ENCODE measurements at places on chromosomes 11 and 22.

DNA sequence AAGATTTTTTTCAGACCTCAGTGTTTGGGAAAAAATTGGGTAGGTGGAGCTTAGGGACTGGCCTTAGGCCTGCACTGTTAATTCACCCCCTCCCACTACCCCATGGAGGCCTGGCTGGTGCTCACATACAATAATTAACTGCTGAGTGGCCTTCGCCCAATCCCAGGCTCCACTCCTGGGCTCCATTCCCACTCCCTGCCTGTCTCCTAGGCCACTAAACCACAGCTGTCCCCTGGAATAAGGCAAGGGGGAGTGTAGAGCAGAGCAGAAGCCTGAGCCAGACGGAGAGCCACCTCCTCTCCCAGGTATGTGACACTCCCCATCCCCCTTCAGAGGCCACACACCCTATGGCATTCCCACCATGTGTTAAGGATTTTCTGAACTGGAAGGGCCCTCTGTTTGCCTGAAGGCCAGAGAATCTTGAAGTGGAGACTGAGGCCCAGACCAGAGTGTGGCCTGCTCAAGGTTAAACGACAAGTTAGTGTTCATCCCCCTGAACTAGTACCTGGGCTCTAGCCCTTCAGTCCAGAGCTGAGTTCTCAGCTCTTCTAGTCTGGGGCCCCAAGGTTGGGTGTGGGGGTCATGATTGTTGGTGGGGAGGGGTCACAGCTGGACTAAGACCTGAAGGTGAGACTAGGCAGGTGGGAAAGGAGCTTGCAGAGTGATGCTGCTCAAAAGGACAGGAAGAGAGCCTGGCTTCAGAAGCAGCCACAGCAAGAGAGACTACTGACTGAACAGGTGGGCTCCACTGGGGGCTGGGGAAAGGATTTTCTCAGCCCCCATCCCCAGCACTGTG lies 2.3 kb upstream of the FOLR1 start:
- H3K36me3 ChIP-seq: no peaks in the 10 kb centered on the region
- H3K4me3 ChIP-seq: no peak overlapping the region
- no peak for DNase-seq
- no peaks in the 10 kb centered on the region for H3K27me3 ChIP-seq

- H3K27ac ChIP-seq: no peak overlapping the region
- no peaks in the 10 kb centered on the region for H3K27me3 ChIP-seq
- H3K4me1 ChIP-seq: no peaks in the 10 kb centered on the region
- no peak for DNase-seq
- no peaks in the 10 kb centered on the region for H3K36me3 ChIP-seq
Observed at GRCh38 chr11:115133475-115134209, 370.6 kb downstream of the CADM1 start.

- H3K4me3 ChIP-seq: no peak overlapping the region
- H3K36me3 ChIP-seq: no peaks in the 10 kb centered on the region
- DNase-seq: no peak
Observed at GRCh38 chr11:70727899-70728620, 329.7 kb downstream of the CTTN start.

DNA sequence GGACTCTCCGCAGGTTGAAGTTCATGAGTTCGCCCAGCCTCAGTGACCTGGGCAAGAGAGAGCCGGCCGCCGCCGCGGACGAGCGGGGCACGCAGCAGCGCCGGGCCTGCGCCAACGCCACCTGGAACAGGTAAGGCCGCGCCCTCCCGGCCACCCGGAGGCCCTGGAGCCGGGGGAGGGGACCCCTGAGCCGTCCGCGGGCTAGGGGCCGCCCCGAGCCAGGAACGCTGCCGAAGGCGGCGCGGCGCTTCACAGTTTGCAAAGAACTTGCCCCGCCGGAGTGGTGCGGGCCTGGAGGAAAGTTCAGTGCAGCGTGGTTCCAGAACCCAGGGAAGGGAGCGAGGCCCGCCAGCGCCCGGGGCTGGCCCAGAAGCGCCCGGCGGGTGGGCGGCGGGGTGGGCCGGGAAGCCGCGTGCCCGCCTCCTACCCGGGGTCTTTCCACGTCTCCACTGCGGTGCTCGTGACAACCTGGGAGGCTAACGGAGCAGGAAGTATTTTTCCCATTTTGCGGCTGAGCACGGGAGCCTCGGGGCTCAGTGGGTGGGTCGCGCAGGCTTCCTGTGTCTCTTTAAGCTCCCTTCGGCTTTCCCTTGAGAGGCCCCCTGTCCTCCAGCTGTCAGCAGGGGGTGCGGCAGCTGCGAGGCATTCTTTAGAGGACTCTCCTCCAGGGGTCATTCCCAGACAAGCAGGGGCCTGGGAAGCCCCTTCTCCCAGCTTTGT lies 635 bp downstream of the PRR5 start:
- H3K27ac ChIP-seq: peak overlapping the region; percentile 74
- H3K36me3 ChIP-seq: no peaks in the 10 kb centered on the region
- peak overlapping the region; percentile 84 for H3K4me3 ChIP-seq
- H3K27me3 ChIP-seq: no peaks in the 10 kb centered on the region
- no peak for DNase-seq

- H3K36me3 ChIP-seq: no peaks in the 10 kb centered on the region
- no peak for DNase-seq
- H3K4me3 ChIP-seq: no peak overlapping the region
- H3K27me3 ChIP-seq: no peaks in the 10 kb centered on the region
- H3K4me1 ChIP-seq: peaks cover 6% of the 10 kb centered on the region
- no peak overlapping the region for H3K27ac ChIP-seq
Observed at GRCh38 chr11:119504371-119504770, 81.4 kb upstream of the THY1 start.

GRCh38 chr11:15636521-15637089 lies 521.9 kb downstream of the INSC start:
- H3K4me3 ChIP-seq: no peak overlapping the region
- H3K4me1 ChIP-seq: no peaks in the 10 kb centered on the region
- DNase-seq: no peak
- peaks cover 33% of the 10 kb centered on the region for H3K27me3 ChIP-seq
- no peak overlapping the region for H3K27ac ChIP-seq

- no peak for DNase-seq
- H3K36me3 ChIP-seq: no peaks in the 10 kb centered on the region
- no peak overlapping the region for H3K4me3 ChIP-seq
- H3K27ac ChIP-seq: no peak overlapping the region
- H3K27me3 ChIP-seq: no peaks in the 10 kb centered on the region
Observed at GRCh38 chr22:23058481-23059283, 11.6 kb upstream of the GNAZ start.

- H3K4me1 ChIP-seq: no peaks in the 10 kb centered on the region
- no peak overlapping the region for H3K27ac ChIP-seq
- no peaks in the 10 kb centered on the region for H3K36me3 ChIP-seq
- H3K4me3 ChIP-seq: no peak overlapping the region
- DNase-seq: no peak
Observed at GRCh38 chr11:7591987-7592386, 78.2 kb downstream of the PPFIBP2 start.

DNA sequence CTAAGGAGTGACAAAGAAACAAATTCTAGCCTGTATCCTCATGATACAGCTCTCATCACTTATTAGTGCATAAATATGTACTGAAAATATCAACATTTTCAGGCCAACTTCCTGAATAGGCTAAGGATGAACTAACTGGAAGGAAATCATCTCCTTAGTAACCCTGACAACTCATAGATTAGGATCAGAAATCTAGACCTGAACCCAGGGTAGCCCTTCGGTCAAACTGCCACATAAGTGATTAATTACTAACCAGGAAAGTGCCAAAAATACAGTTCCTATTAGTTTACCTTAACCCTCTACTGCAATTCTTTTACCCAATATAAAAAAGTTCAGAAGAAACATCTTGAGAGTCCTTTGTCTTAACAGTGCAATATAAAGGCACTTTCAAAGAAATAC lies 40.0 kb downstream of the AMBRA1 start:
- H3K4me3 ChIP-seq: peak overlapping the region; percentile 32
- H3K4me1 ChIP-seq: peaks cover 51% of the 10 kb centered on the region
- DNase-seq: peak; percentile 62
- H3K27ac ChIP-seq: peak overlapping the region; percentile 76
- no peaks in the 10 kb centered on the region for H3K27me3 ChIP-seq
